Dermis blood vessel endothelial cell (primary cell): ENCODE measurements at places on chromosomes 7 and 10.
A peak's percentile ranks its signal among the peaks of the same experiment; 100 is the strongest.

GRCh38 chr7:132430861-132431822 lies 145.1 kb downstream of the PLXNA4 start:
- DNase-seq = peak; percentile 93

GRCh38 chr7:39310699-39311098 lies 255.5 kb upstream of the YAE1 start:
- no peak for DNase-seq

GRCh38 chr10:96960872-96961271 lies 128.8 kb downstream of the LCOR start:
- DNase-seq = no peak

DNA sequence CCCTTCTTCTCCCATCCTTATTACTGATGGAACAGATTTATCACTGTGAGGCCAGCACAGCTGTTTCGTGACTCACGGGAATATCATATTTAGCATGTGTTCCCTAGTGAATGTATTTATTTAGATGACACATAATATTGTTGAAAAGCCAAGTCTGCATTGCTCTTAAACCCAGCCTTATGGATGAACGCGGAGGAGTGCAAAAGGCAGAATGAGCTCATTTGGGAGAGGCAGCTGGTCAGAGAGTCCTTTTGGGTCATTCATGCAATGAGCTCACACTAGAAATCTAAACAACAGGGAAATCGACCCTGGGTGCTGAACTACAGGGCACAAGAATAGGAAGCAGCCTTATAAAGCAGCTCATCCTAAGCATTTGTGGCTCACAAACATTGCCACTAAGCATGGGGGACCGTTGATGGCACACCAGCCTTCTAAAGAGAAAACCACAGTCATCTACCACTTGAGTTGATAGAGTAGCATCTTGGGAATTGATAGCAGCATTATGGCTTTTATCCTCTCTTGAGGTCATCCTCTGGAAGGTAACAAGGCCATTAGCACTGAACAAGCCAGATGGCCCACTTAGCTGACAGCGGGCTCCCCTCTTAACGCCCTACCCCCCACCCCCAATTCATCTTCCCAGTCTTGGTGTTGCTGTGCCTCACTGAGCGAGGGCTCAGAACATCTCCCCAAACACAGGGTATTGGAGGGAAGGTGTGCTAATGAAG lies 32.9 kb upstream of the SDK1 start:
- DNase-seq = no peak

- no peak for DNase-seq
Measured at GRCh38 chr7:122887848-122888247, 1.6 kb upstream of the CADPS2 start.

DNA sequence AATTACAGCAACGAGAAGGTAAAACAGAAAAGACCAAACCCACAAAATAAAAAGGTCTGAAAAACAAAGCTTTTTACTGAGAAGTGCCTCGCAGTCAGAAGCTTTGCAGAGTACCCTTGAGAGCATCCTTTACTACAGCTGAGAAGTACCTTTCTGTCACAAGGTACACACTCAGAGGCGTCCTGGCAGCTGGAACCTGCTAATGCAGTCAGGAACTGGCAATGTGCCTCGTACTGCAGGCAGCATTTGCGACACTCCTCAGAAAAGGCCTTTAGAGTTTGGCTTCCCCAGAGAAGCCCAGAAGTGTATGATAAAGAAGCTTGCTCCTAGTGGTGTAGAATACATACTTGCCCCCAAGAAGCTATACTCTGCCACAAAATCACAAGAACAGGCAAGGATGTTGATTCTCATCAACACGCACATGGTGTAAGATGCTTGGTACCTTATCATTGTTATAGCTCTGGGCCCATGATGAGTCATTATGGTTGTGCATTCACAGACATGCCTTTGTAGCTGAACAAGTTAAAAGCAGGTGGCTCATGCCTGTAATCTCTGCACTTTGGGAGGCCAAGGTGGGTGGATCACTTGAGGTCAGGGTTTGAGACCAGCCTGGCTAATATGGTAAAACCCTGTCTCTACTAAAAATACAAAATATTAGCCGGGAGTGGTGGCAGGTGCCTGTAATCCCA lies 2.0 kb upstream of the GTPBP4 start:
- peak; percentile 50 for DNase-seq

DNA sequence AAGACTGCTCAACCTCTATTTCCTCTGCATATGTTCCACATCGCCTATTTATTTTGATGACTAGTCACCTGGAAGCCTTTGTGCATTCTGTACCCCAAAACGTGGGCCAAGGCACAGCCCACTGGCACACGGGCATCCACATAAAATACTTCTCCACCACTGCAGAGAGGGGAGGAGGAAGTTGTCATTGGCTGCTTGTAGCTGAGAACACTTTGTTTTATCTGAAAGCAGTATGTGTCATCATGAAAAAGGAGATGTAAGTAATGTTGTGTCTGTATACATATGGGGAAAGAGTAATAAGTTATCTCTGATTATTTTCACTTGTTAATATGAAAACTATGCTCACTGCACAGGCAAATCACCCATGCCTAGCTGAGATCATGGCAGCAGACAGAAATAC lies 48.2 kb upstream of the AMPH start:
- DNase-seq = no peak

DNA sequence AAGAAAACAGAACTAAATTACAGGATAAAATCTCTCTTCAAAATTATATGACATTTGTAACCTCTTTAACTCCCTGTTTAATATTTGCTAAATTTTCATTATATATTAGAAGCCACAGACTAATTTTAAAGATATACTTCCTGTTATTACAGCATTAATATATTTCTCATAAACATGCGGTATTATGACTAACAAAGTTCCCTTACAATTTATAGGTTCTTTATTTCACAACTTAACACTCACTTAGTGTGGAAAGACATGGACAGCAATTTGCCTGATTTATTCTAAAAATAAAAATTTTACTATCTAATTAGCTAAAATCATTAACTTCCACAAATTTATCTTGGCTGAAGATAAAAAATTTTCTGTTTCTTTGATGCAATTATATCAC lies 29.0 kb downstream of the CTNNA3 start:
- DNase-seq = no peak

GRCh38 chr10:23343591-23344240 lies 881 bp downstream of the C10orf67 start:
- no peak for DNase-seq

DNA sequence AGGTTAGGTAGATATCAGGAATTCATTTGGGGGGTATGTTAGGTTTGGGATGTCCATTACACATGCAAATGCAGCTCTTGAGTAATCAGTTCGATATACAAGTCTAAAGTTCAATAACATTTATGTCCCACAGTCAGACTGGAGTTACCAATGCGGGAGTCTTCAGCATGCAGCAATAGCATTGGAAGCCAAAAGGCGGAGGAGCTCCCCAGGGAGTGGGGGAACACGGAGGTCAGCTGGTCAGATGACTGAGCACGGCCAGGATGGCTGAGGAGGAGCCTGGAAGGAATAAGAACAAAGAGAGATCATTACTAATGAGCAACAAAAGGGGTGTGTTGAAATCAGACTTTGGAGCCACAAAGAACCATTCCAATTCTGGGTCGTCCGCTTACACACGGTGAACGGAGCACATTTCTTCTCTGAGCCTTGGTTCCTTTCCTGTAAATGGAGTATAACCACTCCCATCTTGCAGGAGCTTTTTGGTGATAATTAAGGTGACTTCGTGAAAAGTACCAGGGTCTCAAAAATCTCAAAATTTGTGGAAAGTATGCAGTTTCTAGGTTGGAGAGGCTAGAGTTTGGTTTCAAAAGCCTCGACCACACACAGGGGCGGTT lies 478 bp upstream of the ZNF22 start:
- DNase-seq = peak; percentile 88

- DNase-seq = peak; percentile 54
Measured at GRCh38 chr10:125231116-125231812, 70.9 kb upstream of the CTBP2 start.

DNA sequence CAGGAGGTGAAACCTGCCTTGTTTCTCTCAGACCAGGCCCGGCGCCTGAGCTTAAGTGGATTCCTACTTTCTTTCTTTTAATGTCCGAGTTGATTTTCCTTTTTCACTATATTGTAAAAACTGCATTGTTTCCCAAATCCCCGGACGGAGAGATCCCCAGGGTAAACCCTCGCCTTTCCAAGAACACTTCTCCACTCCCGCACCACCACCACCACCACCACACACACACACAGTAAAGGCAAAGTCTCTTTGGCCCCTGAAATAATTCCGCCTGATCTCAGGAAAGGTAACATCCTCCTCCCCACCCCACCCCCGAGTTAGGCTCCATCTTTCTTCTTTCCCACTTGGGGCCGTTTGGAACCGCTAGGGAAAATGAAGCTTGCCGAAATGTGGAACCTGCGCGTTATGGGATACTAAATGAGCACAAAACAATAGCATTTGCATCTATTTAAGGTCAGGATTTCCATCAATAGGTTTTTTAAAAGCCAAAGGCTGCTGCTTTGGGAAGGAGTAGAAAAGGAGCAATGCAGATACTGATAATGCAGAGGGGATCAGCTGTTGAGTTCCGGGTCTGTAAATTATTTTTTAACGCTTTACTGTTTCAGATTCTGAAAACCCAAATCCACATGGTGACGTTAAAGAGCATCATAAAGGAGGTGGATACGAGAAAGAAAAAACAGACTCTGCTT lies 2.5 kb downstream of the HPSE2 start:
- no peak for DNase-seq

- peak; percentile 69 for DNase-seq
Measured at GRCh38 chr7:25854608-25855497, 297.1 kb upstream of the NFE2L3 start.

GRCh38 chr10:17109475-17110207 lies 20.0 kb downstream of the CUBN start:
- DNase-seq = peak; percentile 35

DNA sequence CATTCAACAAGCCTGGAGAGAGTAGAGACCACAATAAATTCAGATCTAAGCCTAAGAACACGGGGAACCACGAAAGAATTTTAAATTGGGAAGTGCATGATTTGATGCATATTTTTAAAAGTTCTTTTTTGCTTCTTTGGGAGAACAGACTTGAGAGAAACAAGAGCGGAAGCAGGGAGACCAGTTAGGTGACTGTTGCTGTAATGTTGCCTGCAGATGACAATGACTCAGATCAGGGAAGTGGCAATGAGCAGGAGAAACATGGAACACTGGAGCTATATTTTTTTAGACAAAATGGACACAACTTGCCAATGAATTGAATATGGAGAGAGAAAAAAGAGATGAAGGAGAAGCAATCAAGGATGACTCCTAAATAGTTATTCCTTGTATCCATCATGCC lies 125.1 kb downstream of the RAPGEF5 start:
- no peak for DNase-seq

- no peak for DNase-seq
Measured at GRCh38 chr10:74869635-74870034, 43.2 kb downstream of the KAT6B start.

DNA sequence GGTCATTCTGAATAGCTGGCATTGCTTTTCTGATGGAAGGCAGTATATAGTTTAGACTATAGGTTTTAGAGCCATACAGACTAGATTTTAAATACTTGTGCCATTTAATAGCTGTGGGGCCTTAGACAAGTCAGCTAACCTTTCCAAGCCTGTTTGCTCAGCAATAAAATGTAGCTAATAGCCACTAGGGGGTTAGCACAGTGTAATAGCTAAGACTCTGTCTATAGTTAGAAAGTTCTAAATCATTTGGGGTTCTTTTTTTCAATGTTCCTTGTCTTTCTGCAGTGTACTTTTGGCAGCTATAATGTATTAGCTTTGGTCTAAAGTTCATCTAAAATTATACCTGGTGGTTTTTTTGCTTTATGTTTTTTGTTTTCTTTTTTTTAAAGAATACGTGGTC lies 7.5 kb upstream of the KIFBP start:
- DNase-seq = peak; percentile 31

DNA sequence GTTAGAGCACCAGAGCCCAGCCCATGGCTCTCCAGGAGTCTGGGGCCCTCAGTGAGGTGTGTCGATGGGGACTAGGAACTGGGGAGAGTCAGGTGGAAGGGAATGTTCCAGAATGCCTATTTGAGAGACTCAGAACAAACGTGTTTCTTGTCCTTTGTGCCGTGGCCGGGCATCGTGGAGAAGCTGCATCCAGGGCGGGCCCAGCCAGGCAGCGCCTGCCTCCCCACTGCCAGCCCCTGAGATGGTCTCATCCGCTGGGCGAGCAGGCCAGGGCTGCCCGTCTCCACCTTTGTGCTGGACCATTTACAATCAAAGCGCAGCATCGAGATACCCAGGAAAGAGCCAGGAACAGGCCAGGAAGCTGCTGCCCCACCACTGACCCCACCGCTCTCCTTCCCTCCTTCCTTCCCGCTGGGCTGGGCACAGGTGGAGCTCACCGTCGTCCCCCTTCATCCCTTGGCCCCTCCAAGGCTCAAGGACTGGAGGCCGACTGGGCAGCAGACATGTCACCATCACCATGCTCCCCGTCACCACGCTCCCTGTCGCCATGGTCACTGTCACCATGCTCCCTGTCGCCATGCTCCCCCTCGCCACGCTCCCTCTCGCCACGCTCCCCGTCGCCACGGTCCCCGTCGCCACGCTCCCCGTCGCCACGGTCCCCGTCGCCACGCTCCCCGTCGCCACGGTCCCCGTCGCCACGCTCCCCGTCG lies 71.1 kb upstream of the ADGRA1 start:
- no peak for DNase-seq

DNA sequence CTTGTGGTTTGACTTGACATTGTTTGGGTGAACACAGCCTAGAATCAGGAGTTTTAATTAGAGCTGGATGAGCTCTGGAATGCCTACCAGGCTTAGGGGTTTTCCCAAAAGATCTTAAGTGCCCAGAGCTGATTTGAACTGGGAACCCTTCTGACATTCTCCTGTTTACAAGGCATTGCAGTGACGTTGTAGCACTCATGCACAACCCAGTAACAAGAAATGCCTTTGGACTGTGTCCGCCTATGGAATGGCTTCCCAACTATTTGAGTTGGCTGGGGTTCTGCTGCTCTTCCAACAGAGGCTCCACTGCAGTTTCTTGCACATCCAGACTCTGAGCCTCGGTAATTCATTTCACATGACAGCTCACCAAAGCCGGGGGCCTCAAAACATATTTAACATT lies 76.7 kb upstream of the MKX start:
- no peak for DNase-seq

DNA sequence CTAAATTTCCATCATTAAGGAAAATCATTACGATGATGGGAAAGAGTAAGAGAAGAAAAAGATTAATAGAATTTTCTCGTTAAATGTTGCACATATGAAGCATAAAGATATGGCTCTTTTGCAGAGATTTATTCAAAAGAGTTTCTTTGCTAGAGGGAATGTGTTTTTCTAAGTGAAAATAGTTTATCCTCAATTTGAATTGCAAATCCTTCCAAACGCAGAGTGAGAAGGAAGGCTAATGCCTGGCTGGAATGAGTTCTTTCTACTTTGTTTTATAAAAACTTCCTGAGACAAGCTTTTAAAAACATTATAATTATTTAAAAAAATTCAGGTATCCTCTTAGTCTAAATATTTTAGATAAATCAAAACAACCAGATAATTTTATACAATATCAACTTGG lies 14.2 kb downstream of the CYP26A1 start:
- DNase-seq = no peak

DNA sequence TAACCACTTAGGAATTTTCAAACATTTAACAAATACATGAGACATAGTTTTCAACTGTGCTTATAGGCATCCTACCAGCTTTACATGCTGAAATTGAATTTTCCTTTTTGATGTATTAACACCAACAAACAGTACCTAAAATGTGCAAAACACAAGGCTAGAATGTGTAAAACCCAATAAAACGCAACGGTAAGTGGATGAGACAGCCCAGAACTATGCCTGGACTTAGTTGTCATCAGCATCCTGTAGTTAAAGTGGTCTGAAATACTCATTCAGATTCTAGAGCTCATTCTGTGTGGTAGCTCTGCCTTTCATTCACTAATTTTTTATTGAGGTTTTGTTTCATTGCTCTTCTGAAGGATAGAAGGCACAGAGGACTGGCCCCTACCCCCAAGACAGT lies 137.1 kb downstream of the BMPER start:
- no peak for DNase-seq
